WERI-Rb-1 (cell line): ENCODE measurements at places on chromosomes 11 and 22.

GRCh38 chr11:113876798-113877669 is 1.7 kb upstream of the USP28 start:
- no peak for DNase-seq

DNA sequence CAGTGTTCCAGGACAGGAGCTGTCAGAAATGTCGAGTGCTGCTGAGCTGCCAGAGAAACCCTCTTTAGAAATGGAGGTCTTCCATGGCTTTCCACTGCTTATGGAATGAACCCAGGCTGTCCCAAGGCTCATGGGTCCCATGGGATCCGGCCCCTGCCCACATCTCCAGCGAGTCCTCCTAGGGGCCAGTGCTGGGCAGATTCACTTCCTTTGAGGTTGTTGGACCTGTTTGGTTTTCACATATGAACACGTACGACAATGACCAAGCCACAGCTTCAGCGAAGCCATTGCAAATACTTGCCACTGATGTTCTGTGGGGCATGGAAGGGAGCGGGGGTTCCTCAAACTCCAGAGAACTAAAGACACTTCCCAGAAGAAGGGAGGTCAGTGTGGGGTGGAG is 483.3 kb downstream of the TBC1D22A start:
- DNase-seq, result no peak

DNA sequence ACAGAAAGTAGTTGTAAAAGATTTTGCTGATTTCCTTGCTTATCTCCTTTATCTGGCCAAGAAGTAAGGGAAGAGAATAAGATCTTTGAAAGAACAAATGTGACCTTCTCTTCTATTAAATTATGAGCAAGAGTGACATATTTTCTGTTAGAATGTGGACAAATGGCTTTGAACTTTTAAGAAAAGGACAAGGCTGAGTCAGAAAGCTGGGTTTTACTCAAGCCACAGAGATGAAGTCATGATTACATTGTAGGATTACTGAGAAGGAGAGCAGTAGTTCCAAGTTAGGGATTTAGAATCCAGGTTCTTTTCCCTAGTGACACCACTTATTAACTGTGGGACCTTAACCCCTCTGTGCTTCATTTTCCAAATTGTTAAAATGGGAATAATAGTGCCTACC is 13.5 kb downstream of the CCDC90B start:
- no peak for DNase-seq

DNA sequence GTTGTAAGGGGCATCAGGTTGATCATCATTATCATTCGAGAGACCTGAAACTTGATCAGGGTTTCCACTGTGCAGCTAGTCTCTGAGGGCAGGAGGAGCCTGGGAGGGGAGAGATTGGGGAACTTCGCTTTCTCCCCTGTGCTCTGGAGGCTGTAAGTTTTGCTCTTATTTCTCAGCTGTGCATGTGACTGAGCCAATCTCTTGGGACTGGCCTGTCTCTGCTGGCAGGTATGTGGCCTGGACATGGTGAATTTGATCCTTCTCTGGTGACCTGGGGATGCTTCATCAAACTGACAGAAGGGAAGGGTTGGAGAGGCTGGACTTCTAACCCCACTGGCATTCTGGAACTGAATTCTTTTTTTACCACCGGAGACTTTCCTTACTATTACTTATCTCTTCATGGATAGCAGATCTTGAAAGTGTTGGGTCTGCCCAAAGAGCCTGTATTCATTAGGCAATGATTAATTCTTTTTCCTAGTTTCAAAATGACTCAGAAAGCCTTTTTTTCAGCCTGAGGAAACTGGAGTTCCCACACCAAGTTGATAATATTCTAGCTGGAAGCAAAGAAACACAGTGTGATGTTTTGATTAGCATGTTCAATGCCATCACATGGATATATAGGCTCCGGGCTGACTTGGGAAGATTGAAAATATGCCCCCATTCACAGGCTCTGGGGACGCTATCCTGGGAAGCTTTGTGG is 36.5 kb downstream of the TSPAN18 start:
- DNase-seq, result no peak

DNA sequence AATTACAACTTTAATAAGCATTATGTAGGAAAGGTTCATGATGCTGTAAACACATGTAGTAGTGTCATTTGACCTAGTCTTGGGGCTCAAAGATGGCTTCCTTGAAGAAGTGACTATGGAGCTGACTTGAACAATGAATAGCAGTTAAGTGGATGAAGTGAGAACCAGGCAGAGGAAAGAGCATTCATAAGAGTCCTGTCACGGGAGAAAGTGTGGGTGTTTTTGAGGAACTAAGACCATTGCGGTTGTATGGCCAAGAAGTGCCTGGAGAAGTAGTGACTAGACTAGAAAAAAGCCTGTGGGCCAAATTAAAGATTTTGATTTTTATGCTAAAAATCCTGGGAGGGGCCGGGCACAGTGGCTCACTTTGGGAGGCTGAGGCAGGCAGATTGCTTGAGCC is 7.2 kb upstream of the IL18BP start:
- DNase-seq, result no peak

DNA sequence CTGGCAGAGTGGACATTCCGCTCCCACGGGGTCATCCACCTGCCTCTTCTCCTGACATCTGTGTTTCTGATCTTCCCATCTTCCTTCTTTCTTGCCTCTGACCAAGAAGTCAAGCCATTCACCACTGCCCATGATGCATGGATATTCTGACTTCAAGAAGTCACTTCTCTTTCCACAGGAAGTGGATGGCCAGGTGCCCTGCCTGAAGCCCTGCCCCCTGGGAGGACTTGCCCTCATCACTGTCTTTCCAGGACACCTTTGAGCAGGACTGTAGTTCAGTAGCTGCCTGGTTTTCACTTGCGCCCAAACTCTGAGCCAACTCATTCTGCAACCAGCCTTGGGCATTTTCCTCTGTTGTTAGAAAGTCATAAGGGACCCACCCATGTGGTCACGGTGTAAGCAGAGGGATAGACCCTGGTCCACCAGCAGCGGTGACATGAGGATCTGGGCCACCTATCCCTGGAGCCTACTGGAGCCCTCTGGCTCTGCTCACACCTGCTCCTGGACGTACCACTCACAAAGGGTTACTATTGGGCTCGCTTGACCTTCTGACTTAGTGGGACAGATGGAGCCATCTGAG is 6.9 kb downstream of the CYTH4 start:
- DNase-seq, result no peak

- DNase-seq, result no peak
Observed at GRCh38 chr11:122833846-122834464, 4.3 kb upstream of the CRTAM start.

GRCh38 chr11:120912504-120912903 is 111.4 kb upstream of the TBCEL start:
- no peak for DNase-seq

DNA sequence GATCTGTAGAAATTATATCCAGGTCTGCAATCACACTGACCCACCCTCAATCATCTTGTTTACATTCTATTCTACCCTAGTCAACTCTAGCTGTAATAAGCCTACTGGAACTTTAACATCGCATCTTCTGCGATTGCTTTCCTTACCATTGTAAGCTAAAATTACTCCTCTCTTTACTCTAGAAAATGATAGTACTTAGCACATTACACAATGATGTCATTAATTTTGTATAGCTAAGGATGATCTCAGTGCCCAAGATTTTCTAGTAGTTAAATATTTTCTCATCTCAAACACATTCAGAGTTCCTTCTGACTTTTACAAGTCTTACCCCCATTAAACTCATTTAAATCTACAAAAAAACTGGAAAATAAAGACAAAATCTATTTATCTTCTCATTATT is 39.6 kb upstream of the CTSC start:
- DNase-seq, result no peak

DNA sequence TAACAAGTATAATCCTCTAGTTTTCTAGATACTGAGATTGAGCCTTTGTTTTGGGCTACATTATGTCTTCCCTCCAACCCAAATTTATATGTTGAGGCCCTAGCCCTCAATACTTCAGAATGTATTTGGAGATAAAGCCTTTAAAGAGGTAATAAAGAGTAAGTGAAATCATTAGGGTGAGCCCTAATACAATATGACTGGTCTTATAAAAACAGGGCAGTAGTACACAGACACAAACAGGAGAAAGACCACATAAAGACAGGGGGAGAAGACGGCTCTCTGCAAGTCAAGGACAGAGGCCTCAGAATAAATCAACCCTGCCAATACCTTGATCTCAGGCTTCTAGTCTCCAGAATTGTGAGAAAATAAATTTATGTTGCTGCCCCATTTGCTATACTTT is 6.3 kb downstream of the OR10V1 start:
- DNase-seq, result no peak

GRCh38 chr11:34256150-34256549 is 101.7 kb downstream of the ABTB2 start:
- DNase-seq, result no peak

DNA sequence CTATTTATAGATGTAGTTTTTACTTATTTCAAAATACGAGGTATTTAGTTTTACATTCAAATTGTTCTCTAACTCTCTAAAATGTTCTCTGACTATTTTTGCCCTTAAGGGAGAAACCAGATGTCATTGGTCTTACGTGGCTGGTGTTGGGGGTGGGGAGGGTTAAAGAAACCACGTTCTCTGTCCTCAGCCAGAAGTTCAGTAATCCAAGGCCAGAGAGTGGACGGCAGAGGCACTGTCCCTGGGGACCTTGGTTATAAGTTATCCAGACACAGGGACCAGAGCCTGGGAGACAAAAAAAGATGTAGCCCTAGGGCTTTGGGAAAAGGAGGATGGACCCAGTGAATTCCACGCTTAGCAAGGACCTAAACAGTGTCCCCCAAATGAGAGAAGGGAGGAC is 706 bp upstream of the OR51E1 start:
- no peak for DNase-seq

DNA sequence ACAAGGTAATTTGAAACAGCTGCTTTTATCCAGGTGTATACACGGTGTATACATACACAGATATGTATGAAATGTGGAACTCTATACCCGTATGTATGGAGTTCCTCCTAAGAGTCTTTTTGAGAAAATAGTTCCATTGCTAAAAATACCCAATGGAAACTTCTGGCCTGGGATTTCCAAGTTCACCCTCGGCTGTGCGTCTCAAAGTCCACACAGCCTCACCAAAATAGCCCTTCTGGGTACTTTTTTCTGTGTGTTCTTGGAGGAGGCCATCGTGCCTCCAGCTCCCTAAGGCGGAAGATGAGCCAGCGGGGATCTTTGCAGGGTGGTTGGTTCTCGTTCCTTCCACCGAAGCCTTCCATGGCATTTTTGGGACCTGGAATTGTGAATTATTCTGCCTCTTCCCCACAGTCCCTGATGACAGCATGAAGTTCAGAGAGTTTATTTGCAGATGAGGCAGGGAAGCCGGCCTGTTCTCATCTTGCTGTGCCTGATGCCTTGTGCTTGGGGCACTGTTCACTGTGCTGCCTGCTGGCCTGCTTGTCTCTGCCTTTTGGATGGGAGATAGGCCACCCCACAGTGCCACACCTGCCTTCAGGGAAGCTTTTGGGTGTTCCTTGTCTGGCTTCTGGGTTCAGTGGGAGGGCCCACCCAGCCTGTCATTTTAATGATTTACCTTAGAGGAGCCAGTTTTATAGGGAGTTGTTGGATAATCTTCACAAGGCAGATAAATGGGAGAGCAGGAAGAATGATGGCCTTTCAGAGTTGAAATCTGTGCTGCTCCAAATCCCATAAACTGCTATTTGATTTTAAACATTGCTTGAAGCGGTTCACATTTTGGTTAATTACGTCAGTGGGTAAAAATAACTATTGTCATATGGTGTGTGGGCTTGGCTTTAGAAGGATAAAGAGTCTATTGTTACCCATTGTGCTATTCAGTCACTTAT is 112.7 kb upstream of the OR4B1 start:
- no peak for DNase-seq

DNA sequence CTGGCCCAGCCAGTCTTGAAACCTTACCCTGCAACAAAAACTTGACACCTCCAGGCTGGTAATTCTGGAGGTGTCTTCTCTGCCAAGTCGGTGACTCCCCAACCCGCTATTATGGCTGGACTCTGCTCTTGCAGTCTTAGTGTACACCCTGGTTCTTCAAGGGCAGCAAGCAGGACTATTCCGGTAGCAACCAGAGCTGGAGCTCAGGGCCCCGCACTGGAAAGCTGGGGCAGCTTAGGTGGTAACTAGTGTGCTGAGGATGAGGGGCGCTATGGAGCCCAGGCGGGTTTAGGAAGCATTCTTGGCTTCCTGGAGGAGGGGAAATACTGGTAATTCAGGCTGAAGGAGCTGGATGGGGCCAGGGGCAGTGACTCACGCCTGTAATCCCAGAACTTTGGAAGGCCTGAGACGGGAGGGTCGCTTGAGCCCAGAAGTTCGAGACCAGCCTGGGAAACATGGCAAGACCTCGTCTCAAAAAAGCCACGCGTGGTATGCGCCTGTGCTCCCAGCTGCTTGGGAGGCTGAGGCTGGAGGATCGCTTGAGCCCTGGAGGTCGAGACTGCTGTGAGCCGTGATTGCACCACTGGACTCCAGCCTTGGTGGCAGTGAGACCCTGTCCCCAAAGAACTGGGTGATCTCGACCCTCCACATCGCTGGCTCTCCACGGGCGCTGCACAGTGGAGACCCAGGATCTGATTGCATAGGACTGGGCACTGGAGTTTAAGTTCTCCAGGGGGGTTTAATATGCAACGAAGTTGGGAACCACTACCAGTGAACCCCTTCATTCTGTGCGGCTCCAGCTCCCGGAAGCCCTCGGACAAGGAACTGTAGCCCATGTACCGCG is 10.6 kb upstream of the AIFM3 start:
- DNase-seq, result no peak

GRCh38 chr11:44066732-44067141 is 667 bp downstream of the ACCS start:
- no peak for DNase-seq

GRCh38 chr22:37019309-37020191 is at the start of the genes MPST and TST:
Gene MPST, plus strand, starts transcription at chr22:37019742. Its CDS starts 95 bp downstream, at chr22:37019837.
Gene TST, minus strand, starts transcription at chr22:37019447. Its CDS starts 715 bp downstream, at chr22:37018732.
- peak; percentile 85 for DNase-seq

- DNase-seq, result no peak
Observed at GRCh38 chr11:81825346-81825745, 908.3 kb downstream of the FAM181B start.

DNA sequence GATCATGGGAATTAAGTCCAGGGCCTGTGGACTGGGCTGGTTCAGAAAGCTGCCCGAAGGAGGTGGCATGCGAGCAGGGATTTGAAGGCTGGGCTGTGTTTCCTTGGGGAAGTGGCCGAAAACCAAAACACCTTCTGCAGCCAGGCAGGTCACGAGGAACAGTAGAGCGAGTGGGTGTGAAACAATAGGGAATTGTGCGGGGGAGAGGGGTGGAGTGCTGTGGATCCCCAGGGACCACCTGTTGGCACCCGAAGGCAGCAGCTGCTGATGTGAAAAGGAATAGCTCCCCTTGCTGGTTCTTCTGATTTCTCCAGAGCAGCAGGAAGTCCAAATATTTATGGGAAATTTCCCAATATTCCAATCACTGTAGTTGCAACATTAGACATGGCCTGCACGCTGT is 24.6 kb downstream of the TP53I11 start:
- DNase-seq, result no peak
